ENCODE measurements at places on chromosomes 6 and 20.

DNA sequence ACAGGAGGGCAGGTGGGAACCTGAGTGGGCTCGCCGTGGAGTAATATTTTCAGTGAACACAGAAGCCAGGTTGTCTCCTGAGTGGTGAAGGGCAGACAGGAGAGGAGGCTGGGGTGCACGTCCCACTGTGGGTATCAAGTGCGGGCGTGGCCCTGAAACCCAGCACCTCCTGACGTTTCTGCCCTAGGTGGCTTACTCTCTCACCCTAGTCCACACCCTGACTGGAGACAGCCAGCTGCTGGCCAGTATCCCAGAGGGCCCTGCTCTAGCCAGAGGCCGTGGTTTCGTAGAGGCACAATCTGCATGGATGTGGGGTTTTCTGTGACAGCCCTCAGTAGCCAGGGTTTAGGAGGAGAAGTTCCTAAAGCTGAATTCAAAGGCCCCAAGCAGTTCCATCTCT lies 86.7 kb downstream of the TRERF1 start:
- DNase-seq: no peak

DNA sequence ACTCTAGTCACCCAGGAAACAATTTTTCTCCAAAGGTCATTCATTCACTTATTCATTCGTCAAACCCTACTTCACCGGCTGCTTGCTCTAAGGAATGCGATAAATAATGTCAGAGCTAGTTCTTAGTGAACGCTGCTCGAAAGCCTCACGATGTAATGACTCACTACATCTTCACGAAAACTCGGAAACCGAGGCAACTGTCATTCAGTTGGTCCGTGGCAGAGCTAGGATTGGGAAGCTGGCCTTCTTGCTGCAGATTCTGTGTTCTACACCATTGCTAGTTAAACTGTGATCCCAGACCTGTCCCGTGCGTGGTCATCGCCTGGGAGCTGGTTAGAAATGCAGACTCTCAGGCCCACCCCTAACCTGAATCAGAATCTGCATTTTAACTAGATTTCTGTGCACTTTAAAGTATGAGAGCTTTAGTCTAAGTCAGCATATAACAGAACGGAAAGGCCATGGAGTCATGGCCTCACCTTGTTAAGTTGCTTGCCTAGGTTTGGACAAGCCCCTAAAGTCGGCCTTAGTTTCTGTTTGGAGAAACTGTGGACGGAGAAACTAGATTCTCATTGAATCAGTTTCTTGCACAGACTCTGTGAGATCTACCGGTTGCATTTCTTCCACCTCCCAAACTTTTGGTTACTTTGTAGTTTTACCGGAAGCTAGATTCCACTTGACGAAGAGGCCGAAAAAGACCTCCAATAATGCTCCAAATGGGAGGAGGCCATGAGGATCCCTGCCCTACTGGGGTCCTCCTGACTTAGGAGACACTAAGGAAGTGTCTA lies 651 bp upstream of the CCND3 start:
- DNase-seq: no peak

- DNase-seq: no peak
These were observed 713.7 kb upstream of the EPHA7 start for GRCh38 chr6:94133106-94133505.

GRCh38 chr6:101110814-101111213 lies 229.7 kb upstream of the ASCC3 start:
- DNase-seq: no peak

- no peak for DNase-seq
These were observed 654.0 kb downstream of the COL12A1 start for GRCh38 chr6:74551896-74552295.

DNA sequence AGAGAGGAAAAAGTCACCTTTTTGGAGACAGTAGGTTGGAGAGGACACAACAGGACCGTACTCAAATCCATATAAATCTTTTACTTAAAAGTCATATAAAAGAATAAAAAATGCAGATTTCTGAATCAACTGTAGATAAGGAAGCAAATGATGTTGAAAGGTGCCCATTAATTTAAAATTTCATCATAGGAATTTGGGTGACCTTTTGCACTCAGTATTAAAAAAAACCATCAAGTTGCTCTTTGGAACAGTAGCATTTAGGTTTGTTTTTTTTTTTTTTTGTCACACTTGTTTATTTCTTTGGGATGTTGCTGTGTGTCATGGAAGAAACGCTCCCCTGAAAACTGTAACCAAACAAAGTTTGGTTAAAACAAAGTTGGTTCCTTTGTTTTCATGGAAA lies 20.9 kb upstream of the LRRN4 start:
- DNase-seq: no peak

DNA sequence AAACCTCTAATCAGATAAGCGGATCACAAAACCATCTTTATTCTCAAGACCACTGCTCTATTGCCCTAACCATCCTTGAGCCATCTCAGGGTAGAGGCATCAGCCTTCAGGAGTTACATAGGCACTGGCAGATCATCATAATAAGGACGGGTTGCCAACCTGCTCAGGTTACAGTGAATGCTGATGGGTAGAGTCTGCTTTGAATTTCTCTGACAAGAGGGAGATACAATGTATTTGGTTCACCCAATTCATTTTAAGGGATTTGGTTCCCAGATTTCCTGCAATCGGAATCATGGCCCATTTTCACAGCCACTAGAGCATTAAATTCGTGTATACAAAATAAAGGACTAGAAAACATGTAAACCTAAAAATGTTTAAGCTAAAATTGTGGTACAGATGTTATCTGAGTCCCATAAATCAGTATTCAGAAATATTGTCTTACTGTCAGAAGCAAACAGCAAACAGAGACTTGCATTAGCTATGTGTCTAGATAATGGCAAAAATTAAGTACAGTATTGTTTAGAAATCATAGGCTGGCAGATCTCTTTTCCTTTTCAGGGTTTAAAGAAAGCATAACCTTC lies 41.9 kb upstream of the TMEM170B start:
- DNase-seq: no peak

DNA sequence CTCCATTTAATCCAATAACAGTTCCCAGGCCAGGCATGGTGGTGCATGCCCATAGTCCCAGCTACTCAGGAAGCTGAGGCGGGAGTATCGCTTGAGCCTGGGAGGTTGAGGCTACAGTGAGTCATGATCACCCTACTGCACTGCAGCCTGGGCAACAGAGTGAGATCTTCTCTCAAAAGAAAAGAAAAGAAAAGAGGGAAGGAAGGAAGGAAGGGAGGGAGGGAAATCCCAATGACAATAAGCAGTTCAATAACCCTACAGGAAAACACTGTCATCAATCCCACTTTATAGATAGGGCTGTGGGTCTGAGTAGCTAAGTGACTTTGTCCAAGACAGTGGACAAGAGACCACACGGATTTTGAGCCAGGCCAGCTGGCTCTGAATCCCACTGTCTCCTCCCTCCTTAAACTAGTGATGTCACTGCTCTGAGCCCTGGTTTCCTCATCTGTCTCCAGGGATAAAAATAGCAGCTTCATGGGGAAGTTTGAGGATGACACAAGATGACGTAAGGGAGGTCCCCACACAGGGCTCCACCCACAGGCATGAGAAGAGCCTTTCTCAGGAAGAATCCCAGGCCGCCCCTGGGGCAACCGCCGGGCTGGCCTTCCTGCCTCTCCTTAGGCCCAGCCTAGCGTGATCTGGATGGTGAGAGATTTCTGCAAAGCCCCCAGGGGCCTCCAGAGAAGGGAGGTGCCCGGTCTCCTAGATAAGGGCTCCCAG lies 7.2 kb upstream of the TRIB3 start:
- no peak for DNase-seq

GRCh38 chr6:14634072-14634471 lies 516.5 kb downstream of the CD83 start:
- DNase-seq: no peak

DNA sequence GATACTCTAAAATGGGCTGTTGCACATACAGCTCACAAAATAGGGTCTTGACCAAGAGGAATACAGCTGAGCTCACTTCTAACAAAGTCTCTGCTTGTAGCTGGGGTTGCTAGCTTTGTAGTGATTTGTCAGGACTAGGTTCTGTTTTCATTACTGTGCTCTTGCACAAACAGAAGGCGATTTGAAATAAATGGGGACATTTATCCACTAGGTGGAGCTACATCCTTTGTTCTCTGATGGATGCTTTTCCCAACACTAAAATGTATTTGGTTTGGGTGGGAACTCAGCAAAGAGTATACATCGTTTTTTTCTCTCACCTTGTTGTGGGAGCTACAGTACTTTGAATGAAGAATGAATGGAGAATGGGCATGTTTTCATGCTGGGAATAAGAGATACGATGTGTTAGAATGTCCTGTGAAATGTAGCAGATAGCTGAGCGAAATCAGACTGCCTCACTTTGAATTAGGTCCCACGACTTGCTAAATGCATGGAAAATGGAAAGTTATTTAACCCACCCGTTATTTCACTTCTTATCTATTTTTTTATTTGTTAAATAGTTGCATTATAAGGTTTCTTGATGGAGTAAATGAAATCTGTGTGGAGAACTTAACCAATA lies 494.7 kb upstream of the MAP3K7 start:
- DNase-seq: peak; percentile 25

- DNase-seq: no peak
These were observed 442.4 kb downstream of the FRK start for GRCh38 chr6:115618256-115618655.

GRCh38 chr6:34829137-34829536 lies 37.3 kb downstream of the BLTP3A start:
- no peak for DNase-seq

DNA sequence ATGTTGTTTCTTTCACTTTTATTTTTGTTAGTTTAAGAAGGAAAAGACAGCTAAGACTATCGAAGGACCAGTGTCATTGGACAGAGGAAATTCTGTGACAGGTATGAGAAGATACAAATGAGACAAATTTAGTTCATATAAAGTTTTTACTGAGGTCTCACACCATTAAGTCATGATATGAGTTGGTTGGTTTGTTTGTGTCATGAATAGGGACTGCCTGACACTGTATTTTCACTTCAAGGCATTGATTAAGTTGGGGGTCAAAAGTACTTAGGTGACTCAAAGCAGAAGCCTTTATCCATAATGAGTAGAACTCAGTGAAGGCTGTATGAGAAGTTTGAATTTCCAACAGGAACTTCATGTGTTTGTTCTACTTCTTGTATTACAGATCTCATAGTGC lies 21.3 kb upstream of the HIVEP2 start:
- DNase-seq: no peak

DNA sequence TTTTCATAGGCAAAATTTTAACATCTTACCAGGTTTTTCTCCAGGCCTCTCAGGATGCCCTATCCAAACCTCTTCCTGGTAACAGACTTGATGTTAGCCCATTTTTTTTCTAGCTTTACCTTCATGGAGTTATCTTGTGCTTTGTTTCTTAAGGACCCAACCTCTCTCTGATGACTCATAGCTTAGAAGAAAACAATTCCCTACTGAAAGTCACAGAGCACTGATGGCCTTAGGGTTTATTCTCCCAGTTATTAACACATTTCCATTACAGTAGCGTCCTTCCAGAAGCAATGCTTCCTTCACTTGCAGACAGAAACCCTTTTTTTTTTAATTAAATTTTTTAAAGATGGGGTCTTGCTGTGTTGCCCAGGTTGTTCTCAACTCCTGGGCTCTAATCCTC lies 79.4 kb downstream of the IYD start:
- no peak for DNase-seq

GRCh38 chr6:101226677-101227135 lies 166.8 kb upstream of the GRIK2 start:
- peak; percentile 77 for DNase-seq

DNA sequence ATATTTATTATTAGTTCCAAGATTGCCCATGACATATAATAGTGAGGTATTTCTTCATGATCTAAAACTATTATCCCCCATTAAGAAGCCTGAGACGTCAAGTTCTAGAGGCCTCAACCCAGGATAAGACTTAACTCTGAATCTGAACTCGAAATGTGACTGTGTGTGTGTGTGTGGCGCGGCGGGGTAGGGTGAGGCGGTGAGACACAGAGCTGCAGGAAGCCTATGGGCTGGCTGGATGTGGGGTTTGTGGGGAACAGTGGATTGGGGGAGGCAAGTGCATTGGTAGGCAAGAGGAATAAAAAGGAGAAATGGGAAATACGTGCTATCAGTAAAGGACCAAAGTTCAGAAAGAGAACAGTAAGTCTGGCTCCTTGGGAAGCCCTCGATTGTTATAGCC lies 66.5 kb upstream of the RNF146 start:
- no peak for DNase-seq

- DNase-seq: no peak
These were observed 59.5 kb upstream of the RNF144B start for GRCh38 chr6:18327626-18328025.

- no peak for DNase-seq
These were observed 32.3 kb downstream of the CNKSR3 start for GRCh38 chr6:154478021-154478700.

GRCh38 chr6:161673026-161673425 lies 399.2 kb upstream of the AGPAT4 start:
- no peak for DNase-seq

DNA sequence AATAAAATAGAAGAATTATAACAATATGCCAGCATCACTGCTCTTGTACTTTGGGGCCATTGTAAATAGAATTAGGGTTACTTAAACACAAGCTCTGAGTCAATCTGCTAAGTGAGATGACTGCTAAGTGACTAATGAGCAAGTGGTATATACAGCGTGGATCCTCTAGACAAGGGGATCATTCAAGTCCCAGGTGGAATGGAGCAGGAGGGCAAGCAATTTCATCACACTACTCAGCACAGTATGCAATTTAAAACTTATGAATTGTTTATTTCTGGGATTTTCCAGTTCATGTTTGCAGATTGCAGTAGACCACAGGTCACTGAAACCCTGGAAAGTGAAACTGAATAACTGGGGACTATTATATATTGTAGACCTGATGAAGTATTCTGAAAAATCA lies 235.3 kb downstream of the BTBD3 start:
- DNase-seq: no peak

- no peak for DNase-seq
These were observed 9.4 kb downstream of the HSF2 start for GRCh38 chr6:122408702-122409458.

GRCh38 chr20:64062276-64062595 lies 762 bp upstream of the TCEA2 start:
- DNase-seq: no peak

- DNase-seq: no peak
These were observed 149.7 kb downstream of the MRPL14 start for GRCh38 chr6:43977404-43978111.

- DNase-seq: no peak
These were observed 241.2 kb downstream of the TTLL2 start for GRCh38 chr6:167565884-167566599.

Data from iPS DF 19.7 (cell line).